ENCODE measurements at places on chromosomes 16 and 17.

DNA sequence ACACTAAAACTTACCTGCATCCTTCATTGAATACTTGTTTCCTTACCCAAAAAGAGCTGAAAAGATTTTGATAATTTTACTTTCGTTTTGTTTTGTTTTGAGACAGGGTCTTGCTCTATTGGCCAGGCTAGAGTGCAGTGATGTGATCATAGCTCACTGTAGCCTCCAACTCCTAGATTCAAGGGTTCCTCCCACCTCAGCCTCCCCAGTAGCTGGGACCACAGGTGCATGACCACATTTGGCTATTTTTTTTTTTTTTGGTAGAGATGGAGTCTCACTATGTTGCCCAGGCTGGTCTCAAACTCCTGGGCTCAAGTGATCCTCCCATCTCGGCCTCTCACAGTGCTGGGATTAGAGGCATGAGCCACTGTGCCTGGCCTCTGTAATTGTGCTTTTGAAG lies 10.0 kb upstream of the TCAP start:
- DNase-seq, result no peak

DNA sequence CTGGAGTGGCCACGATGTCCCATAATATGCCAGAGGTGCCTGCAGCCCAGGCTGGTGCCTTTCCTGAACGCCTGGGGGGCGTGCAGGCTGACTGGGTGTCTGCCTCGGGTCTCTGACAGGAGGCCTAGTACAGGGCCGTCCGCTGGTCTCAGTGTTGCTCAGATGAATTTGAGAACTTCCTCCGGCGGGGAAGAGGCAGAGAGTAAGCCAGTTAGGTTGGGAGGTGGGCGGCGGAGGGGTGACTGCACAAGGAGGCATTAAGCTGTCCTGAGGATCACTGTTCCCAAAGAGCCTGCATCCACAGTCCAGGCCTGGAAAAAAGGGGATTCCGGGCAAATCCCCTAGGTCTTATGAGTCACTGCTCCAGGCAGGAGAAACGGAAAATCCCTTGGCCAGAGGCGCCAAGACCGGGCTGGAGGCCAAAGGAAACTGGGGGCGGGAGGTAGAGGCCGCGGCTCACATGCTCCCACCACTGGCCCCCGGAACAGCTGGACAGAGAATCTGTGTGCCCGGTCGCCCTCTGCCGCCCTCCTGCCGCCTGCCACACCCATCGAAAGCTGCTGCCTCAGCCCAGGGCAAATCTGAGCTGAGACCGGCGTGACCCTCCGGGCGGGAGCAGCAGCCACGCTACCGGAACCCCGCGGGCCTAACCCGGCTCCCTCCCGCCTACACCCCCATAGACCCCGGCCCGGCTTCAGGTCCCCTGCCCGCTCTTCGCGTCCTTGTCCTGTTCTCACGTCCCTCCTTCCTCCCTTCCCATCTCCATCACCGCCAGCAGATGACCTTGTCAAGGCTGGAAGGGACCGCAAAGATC lies 1.2 kb downstream of the TRIM47 start:
- peak; percentile 90 for DNase-seq

GRCh38 chr16:89613231-89613953 lies at the start of gene DPEP1:
Gene DPEP1, plus strand, starts transcription at chr16:89613642. Its CDS starts 16,769 bp downstream, at chr16:89630411.
- no peak for DNase-seq

DNA sequence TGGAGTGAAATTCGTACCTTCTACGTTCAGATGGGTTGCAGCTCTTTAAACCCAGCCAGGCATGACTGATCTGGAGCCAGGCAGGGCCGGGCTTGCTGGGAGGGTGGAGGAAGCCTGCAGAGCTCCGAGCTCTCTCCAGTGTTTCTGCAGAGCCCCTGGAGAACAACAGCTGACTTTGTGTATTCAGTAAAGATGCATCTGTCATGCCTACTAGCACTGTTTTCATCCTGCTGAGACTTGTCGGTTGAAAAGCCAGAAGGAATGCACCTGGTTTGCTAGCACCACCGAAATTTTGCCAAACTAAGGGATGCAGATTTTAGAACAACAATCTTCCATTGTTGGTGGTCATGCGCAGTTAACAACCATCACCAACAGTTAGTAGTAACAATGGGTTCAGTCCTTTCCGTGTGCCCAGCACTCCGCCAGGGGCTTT lies 22.4 kb upstream of the SCNN1B start:
- DNase-seq, result no peak

- DNase-seq, result no peak
These were observed 119.1 kb downstream of the KCNJ12 start for GRCh38 chr17:21495281-21495680.

GRCh38 chr17:31495022-31495885 lies 103.8 kb downstream of the RAB11FIP4 start:
- DNase-seq, result peak; percentile 37

DNA sequence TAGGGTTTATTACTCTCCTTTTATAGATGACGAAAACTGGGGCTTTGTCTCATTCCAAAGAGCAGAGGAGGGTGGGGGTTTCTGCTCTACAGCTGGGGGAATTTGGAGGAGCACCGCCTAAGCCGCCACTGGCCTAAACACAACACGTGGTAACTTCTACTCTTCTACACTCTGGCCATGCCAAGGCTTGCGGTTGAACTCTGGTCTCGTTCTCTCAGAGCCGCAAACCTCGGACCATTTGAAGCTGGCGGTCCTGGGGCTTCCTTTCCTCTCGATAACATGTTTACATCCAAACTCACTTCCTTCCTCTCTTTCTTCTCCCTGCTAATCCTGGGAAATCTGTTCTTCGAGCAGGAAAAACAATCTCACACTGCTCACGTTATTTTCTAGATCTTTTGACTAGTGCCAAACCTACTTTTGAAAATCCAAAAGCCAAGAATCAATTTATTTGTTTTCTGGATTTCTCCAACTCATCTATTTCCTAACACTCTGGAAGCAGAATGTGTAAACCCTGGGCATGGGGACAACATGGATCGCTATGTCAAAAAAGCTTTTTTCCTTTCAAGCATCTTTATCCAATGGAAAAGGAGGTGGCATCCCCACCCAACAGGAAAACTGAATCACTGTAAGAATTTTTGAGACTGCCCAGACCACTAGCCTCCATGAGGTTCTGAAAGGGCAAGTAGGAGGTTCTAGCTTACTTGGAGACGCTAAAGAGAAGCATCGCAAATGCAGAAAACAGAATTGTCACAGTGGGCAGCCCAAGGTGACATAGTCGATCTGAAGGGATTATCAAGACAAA lies 13.6 kb upstream of the EEF2K start:
- peak; percentile 93 for DNase-seq

GRCh38 chr17:58375256-58375655 lies 23.3 kb upstream of the SUPT4H1 start:
- no peak for DNase-seq

DNA sequence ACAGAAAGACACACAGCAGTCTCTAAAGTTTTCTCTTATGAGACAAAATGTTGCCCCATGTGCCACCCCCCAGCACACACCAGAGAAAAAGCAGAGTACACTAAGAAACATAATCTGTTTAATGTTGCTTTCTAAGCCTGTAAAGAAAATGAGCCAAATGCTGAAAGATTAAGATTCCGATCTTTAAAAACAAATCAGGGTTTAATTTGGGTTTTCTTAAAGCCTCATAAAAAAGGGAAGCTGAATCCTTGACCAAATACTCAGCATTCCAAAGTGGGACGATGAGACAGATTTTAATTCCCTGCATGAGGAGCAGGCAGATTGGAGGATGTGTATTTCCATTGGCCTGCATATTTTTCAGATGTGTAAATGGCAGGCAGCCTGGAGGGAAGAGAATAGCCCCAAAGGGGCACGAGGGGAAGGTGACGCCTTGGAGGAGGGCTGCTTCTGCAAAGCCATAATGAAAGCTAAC lies 118.4 kb downstream of the COPRS start:
- DNase-seq, result peak; percentile 98

GRCh38 chr16:74202009-74202408 lies 94.6 kb upstream of the PSMD7 start:
- DNase-seq, result peak; percentile 51

DNA sequence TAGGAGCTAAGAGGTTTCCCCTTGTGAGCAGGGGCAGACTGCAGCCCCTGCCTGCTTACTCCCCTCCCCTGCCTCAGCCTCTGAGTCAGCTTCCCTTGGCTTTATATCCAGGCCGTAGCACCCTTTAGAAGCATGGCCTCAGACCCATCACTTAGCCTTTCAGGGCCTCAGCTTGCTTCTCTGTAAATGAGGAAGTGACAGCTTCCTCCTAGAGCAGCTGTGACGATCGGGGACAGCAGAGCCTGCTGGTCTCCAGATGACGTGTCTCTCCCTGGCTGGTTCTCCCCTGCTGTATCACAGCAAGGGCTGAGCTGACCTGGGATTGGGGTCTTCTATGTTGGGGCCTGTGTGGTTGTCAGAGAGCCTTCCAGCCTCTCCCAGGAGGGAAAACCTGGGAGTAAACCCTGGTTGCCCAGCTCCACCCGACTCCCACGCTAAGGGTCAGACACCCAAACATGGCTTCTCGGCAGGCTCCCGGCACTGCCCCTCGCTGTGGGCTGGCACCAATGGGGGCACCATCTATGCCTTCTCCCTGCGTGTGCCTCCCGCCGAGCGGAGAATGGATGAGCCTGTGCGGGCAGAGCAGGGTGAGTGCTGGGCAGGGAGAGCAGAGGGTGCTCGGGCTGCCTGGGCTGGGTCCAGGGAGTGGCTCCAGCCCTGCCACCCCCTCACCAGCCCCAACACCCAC lies 16.3 kb upstream of the MYO15B start:
- peak; percentile 6 for DNase-seq

- DNase-seq, result no peak
These were observed 924 bp downstream of the ZNF598 start for GRCh38 chr16:2008631-2009163.

- no peak for DNase-seq
These were observed 15.4 kb downstream of the HS3ST3B1 start for GRCh38 chr17:14316126-14316832.
